ENCODE measurements at places on chromosomes 3 and 15.

DNA sequence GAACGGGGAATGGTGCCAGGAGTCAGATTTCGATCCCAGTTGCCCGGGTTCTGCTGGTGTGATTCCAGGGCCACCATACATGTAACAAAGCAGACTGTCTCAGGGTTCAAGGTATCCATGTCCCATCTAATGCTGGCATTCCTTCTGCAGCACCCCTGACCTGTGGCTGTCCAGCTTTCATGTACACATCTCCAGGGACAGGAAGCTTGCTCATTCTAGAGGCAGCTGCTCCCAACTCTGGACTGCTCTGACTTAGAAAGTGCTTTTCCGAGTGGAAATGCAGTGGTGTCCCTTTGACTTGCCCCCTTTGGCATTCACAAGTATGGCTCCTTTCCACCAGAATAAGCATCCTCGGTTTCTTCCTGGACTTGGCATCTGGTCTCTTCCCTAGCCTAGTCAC lies 30.9 kb downstream of the PML start:
- DNase-seq, result no peak

DNA sequence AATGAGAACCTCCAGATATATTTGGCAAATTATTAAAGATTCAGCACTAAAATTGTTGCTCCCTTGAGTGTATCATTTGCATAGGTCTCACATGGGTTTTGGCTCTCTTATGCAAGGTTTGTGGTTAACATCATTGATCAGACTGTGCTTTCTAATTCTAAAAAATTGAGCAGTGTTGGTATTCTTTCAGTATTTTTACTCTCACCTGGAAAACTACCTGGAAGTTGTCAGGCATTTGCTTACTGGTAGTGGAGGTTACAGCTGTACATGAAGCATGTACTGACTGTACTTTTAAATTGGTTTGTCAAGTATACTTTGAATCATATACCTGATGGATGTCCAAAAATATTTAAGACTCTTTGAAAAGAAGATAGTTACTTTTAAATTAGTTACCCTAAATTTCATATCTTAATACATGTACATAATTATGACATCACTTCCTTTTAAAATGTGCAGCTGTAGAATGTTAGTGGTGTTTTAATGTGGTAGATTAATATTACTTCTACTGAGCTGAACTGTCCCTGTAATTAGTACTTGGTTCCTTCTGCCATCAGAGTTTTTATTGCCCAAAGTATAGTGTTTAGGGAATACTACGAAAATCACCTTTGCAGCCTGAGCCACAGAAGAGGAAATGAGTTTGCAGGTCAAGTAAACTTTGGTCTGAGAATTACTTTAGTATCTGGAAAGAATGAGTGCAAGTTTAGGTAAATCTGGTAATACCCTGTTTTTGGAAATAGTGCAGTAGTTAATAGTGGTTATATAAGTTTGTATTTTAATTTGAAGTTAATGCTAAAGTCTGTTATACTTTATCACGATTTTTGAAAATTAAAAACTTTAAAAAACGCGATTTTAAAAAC lies 2.8 kb downstream of the CHD2 start:
- no peak for DNase-seq

- no peak for DNase-seq
Observed at GRCh38 chr3:157136647-157137387, 23.1 kb downstream of the CCNL1 start.

- DNase-seq, result peak; percentile 30
Observed at GRCh38 chr15:67783303-67783702, 42.0 kb upstream of the SKOR1 start.

GRCh38 chr3:114686621-114687020 lies 392.8 kb downstream of the TIGIT start:
- no peak for DNase-seq

DNA sequence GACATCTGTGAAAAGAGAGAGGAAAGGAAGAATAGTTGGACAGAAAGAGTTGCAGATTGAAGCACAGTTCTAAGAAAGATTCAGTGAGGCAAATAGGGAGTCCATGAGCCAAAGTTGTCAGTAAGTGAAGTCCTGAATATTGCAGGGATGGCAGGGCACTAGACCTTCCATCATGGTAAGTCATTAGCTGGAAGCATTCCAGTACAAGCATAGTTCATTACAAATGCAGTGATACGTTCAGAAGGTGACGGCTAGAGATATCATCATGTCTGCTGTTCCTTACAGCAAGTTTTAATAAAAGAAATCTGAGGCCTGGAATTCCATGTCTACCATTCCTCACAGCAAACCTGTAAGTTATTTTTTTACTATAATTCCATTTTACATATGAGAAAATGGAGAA lies 720.1 kb downstream of the GBE1 start:
- DNase-seq, result no peak

- no peak for DNase-seq
Observed at GRCh38 chr3:144470666-144471065, 499.0 kb downstream of the DIPK2A start.

DNA sequence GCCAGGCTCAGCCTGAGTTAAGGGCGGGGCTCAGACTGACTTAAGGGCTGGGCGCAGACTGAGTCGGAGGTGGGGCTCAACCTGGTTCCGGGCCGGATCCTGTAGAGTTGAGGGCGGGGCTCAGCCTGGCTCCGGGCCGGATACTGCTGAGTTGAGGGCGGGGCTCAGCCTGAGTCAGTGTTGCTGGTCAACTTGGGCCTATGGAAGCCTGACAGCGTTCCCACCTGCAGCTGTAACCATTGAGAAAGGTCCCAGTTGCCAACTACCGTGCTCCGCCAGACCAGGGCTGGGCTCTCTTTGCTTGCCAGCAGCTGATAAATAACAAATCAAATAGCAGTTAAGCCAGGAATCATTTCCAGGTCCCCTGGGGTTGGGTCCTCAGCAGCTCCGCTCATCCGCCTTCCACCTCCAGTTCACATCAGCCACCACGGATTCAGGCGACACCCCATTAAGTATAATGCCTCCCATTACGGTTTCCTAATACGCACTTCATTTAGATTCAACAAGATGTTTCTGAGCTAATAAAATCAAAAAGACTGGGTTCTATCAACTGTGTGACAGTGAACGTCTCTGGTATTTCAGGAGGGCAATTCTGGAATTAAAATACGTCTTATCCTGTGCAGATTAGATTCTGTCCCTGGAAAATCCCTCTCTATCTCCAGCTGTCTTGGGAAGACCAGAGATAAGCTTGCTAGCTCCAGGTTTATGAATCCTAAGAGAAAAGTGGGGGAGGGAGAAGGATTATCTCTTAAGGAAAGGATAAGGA lies 7.3 kb downstream of the GRIP2 start:
- DNase-seq, result no peak

DNA sequence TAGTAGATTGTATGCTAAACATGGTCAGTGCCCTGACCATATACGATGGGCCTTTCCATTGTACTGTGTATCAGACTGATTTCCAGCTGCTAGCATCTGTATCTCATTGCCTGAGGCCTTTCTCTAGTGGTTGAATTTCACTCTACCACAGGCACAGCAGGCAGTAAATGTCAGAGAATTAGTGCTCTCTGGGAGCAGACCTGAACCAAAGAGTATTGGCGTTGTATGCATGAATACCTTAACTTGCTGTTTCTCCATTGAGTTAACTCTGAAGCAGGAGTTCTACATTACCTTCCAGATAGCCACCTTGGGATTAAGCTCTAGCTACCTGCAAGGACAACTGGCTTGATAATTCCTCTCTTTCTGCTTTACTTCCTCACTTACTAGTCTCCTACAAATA lies 439.2 kb upstream of the EPHA3 start:
- DNase-seq, result no peak

- no peak for DNase-seq
Observed at GRCh38 chr3:117427081-117427480, 717.5 kb downstream of the TUSC7 start.

DNA sequence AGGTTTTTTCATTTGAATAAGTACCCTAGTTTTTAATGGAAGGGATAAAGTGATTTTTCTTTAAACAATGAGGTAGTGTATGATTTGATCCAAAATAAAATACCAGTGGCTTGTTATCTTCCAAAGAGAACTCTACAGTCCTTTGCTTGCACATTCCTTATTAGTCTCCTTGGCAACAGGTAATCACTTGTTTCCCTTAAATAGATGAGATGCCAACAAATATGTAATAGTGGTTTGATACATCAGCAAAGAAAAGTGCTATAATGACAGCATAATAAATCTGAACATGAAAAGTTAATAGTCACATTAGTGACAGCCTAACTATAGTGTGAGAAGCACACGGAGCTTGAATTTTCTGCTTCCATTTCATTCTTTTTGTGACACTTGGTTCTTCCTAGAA lies 360.2 kb downstream of the ZNF385D start:
- no peak for DNase-seq

- DNase-seq, result no peak
Observed at GRCh38 chr3:54131026-54131605, 8.8 kb downstream of the CACNA2D3 start.

DNA sequence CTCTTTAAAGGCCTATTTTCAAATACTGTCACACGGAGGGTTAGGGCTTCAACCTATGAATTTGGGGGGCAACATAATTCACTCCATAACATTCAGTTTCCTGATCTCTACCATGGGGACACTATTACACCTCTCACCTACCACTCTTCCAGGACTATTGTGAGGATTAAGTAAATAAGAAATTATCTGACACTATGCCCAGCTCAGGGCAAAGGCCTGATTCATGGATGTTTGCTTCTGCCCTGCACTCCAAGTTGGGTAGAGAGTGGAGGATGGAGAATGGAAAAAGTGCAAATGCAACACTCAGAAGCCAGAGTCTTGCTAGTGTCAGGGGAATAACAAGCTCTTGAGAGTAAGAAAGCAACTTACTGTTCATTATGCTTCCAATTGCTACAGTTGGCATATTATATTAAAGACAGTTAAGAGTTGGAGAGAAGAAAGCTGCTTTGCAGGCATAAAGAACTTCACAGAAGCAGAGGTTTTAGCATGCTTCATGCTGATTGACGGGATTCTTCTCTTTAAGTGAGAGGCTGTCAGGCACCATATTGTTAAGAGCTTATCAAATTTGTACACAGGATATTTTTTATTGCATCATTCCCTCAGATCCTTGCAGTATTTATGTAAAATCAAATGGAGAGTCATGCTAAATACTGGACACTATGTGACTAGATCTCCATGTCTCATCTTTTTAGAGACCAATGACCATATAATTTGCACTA lies 375.3 kb downstream of the VPS13C start:
- no peak for DNase-seq

GRCh38 chr15:52448011-52448890 lies 80.4 kb downstream of the MYO5A start:
- DNase-seq, result no peak

GRCh38 chr3:131491775-131492174 lies 11.0 kb downstream of the MRPL3 start:
- DNase-seq, result no peak

- DNase-seq, result no peak
Observed at GRCh38 chr3:50251220-50251619, 15.2 kb downstream of the GNAI2 start.

DNA sequence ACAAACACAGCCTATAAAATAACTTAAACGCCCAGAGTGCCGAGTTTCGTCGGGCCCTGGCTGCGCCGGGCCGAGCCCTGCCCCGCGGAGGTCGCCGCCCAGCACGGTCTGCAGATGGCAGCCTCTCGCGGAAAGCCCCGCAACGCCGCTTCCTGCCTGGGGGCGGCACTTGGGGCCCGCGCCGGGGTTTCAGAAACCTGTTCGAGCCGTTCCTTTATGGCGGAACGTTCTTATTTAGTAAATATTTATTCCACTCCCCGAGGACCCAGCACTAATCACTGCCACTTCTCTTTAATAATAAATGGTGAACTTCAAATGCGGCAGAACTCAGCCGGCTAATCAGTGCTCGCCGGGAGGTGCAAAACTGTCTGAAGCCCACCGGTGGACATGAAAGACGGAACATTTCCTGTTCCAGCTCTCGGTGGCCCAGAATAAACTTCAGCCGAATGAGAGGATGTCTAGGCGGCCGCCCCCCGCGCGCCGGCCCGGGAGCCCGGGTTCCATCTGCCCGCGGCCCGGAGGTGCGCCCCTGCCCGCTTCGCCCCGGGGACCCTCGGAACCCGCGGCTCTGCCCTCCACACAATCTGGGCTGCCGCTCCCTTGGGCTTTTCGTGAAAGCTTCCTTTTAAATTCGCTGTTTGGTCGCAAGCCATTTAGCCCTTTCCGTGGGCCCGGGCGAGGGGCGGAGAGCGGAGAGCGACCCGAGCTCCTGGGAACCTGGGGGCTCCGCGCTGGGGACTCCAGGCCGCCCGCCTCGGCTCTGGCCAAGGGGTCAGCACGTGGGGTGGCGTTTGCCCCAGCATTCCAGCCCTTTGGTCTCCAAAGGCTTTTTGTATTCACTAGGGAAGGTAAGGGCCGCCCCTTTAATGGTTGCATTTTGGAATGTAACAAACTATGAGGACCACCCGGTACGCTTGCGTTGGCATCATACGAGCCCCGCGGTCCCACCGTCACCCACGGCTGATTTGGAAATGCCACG lies 110.8 kb upstream of the ATP11B start:
- peak; percentile 40 for DNase-seq

- no peak for DNase-seq
Observed at GRCh38 chr15:71812966-71813722, 2.8 kb downstream of the NR2E3 start.

DNA sequence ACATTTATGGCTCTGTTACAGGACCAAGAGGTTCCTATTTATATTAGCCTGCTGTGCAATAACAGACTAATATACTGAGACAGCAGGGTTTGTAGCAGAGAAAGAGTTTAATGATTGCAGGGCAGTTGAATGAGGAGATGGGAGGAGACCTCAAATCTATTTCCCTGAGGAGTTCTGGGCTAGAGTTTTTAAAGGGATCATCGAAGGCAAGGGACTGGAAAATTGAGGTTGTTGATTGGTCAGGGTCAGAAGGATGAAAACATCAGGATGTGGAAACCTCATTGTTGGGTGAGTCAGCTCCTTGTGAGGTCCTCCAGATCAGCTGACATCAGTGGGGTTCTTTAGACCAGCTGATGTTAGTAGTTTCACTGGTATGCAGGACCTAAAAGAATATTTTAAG lies 60.6 kb upstream of the GOLGA8B start:
- DNase-seq, result no peak

GRCh38 chr3:107216711-107217110 lies 160.5 kb upstream of the CCDC54 start:
- no peak for DNase-seq

DNA sequence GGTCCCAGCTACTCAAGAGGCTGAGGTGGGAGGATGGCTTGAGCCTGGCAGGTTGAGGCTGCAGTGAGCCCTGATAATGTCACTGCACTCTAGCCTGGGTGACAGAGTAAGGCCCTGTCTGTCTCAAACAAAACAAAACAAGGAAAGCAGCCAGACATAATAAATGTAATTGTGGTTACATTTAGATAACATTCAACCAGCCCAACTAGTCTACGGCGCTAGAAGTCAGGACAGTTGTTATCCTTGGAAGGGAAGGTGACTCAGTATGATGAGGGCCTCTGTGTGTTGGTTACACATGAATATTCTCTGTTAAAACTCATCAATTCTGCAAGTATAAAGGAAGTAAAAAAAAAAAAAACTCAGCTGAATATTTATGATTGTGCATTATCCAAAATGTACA lies 27.0 kb upstream of the CSPG5 start:
- DNase-seq, result no peak

All from activated T-cell treated with anti-CD3 and anti-CD28 coated beads for 24 hours (primary cell).